Small intestine (tissue), 16 donors: ENCODE measurements at places on chromosomes 16 and 17. TPM values are rescaled to one million over a fixed set of nuclear protein-coding genes. Genes with fewer than 3 reads are reported as not detected.

GRCh38 chr16:3645504-3646347 lies 8.8 kb upstream of the DNASE1 start:
- DNase-seq, result peak; percentile 76

DNA sequence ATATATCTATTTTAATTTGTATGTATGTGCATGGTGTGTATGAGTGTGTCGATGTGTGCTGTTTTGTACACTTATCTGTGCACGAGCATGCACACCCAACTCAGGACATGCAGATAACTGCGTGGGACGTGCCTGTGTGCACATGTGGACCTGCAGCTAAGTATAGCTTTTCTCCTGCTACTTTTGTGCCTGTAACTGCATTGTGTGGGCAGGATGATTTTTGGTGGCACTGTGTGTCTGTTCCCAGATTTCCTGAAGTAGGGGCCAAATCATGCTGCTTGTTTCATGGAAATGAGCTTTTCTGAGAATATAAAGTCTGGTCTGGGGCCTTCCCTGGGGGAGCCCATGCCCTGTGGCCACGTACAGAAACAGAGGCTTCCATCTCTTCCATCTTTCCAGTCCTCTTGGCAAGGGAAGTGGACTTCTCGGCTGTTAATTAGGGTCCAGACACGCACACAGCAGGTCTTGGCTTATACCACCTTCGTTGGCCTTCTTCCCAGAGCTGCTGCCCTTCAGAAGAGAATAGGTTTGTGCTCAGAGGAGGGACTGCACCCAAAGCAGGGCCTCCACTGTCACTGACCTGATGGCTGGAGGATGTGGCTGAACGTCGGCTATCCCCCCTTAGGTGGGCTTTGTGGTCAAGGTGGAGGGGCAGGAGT lies 30.2 kb downstream of the SPNS3 start:
- no peak for DNase-seq

GRCh38 chr16:58464916-58465731 lies 34.8 kb upstream of the NDRG4 start:
- DNase-seq, result no peak

DNA sequence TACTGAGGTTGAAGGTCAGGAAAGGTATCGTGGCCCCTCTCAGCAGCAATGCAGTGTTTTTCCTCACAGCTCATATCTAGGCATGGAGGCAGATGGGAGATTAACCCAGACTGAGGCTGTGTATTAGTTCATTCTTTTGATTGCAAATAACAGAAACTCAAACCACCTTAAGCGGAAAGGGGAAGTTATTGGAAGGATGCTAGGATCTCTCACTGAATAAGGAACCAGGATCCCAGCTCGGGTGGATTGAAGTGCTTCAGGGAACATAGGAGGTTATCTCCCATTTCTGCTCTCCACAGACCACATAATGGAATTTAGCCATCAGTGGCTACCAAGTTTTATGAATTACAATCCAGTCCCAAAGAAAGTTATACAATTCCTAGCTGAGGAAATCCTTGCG lies 8.2 kb downstream of the ZNF689 start:
- no peak for DNase-seq

- DNase-seq, result no peak
These were observed 274.9 kb upstream of the CCL2 start for GRCh38 chr17:33980193-33980592.

GRCh38 chr16:49504626-49505025 lies 131.0 kb downstream of the C16orf78 start:
- DNase-seq, result no peak

- no peak for DNase-seq
These were observed 41.9 kb upstream of the ATP2A3 start for GRCh38 chr17:4006165-4006589.

DNA sequence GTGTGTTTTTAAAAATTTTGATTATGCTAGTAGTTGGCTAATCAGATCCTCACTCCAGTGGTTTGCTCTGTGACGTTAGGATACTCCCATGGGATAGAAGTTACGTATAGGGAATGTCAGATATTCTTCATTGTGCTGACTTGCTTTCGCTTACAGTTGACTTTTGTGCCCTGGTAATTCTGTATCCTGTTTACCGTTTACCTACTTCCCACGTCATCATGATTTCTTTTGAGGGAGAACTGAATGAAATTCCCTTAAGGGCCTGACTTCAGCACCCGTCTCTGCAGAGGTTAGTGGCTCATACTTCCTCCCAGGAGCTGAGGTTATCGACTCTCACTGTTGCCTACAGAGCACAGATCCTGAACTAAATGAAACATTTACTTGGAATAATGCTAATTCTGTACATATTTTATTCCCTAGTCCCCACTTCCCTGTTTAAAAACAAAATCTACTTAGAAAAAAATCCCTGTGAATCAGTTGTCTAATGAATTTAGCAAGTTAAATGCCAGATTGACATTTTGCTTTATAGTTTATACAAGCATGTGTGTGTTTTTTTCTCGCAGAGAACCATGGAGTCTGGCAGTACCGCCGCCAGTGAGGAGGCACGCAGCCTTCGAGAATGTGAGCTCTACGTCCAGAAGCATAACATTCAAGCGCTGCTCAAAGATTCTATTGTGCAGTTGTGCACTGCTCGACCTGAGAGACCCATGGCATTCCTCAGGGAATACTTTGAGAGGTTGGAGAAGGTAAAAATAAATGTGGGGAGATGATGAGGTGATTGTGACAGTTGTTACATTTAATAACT lies 2.8 kb downstream of the PRKAR1A start:
- DNase-seq, result no peak

DNA sequence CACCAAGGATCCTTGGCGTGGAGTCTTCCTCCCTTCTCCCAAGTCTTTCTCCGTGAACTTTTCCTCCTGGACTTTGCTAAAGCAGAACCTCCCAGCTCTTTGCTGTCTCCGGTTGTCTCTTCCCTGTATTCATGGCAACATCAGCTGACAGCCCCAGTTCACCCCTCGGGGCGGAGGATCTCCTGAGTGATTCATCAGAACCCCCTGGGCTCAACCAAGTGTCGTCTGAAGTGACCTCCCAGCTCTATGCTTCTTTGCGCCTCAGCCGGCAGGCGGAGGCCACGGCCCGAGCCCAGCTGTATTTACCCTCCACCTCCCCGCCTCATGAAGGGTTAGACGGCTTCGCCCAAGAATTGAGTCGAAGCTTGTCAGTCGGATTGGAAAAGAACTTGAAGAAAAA lies 943 bp downstream of the CNTROB start:
- peak; percentile 49 for DNase-seq

DNA sequence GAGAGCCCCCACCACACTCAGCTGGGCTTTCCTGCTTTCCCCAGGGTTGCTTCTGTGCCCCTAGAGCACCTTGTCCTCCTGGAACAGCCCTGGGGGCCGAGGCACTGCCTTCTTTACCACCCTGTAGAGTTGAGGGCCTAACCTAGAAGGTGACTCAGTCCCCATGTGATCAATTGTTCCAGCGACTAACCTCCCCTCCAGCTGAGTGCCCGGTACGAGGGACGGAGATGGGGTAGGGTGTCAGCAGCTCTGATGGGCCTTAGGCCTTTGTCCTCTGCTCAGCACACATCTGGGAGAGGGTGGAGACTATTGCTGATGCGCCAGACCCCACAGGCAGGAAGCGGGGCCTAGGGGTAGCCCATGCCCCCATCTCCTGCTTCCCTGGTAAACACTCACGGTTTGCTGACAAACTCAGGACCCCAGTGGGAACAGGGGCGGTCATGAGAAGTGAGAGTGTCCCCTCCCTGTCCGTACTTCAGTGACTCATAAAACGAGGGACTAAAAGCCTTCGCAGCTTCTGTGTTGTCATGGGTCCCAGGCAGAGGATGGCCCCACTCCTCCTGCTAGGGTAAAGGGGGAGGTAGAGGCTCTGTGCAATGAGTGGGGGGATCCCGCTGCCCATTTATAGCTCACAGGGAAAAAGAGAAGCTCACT lies 33.1 kb downstream of the NECAB2 start:
- DNase-seq, result no peak

DNA sequence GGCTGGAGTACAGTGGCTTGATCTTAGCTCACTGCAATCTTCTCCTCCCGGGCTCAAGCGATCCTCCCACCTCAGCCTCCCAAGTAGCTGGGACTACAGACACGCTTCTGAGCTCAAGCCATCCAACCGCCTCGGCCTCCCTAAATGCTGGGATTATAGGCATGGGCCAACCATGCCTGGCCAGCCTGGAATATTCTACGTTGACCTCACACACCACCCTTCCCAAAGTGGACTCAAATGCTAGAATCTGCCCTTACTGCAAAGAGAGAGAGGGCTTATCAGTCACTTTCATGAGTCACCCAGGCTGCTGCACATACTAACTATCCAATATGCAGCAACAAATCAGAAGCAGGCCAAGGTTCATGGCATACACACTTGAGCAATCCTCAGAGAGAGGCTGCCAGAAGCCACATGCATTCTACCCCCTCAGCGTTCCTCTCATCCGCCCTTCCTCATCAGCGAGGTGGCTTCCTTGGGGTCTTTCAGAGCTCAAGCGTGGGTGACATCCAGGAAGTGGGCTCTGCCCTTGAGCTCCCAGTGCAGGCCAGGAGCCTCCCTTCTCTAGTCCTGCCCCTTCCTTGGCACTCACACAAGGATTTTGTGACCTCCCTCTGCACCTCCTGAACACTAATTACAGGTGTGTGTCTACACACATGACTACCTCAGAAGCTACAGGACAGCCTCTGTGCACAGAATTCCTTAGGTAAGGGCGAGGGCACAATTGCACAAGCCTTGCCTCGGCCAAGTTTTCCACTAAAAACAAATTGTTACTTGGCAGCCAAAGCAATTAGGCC lies 24.8 kb upstream of the SIAH1 start:
- peak; percentile 97 for DNase-seq

GRCh38 chr16:57257455-57258070 lies 12.5 kb downstream of the ARL2BP start:
- no peak for DNase-seq

- no peak for DNase-seq
These were observed 12.4 kb downstream of the TRAF4 start for GRCh38 chr17:28756049-28756804.

- DNase-seq, result no peak
These were observed 732.5 kb downstream of the KCNJ2 start for GRCh38 chr17:70901870-70902269.

DNA sequence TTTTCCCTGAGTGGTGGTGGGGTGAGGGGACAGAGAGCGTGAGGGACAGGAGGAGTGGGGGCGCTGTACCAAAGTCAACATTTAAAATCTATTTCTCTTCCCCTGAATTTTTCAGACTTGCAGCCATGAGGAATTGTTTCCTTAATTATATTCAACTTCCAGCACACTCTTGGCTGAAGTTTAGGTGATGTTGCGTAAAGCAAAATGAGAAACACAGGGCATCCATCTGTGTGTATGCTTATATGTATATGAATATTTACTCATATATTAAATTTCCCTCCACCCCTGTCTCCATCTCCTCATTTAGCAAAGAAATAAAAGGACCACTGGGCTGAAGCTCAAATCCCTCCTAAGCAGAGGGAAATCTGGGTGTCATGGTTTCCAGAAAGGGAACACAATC lies 218.1 kb downstream of the XYLT1 start:
- no peak for DNase-seq

GRCh38 chr17:71461498-71462169 lies 659.2 kb upstream of the SOX9 start:
- DNase-seq, result no peak

GRCh38 chr16:12304861-12305596 lies 328.5 kb downstream of the SNX29 start:
- DNase-seq, result peak; percentile 36

DNA sequence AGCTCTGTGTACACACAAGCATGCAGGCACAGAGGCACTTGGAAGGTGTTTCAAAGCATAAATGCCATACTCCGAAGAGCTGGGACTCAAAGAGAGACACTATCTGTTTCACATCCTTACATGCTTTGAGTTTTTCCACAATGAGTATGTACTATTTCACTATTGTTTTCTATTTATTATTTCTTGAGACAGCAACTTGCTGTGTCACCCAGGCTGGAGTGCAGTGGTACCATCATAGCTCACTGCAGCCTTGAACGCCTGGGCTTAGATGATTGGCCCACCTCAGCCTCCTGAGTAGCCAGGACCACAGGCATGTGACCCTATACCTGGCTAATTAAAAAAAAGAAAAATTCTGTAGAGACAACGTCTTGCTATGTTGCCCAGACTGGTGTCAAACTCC lies 31.6 kb downstream of the CYB5D2 start:
- DNase-seq, result no peak

- no peak for DNase-seq
These were observed 13.2 kb downstream of the XYLT1 start for GRCh38 chr16:17457513-17457912.

- no peak for DNase-seq
These were observed 27.3 kb upstream of the RNPS1 start for GRCh38 chr16:2295056-2295798.

GRCh38 chr17:31431852-31432658 lies 40.6 kb downstream of the RAB11FIP4 start:
- no peak for DNase-seq

The EVI2A gene
- 1.3 TPM for polyA plus RNA-seq

The CLEC19A gene
- not detected for polyA plus RNA-seq

The TNFRSF17 gene
- polyA plus RNA-seq, result 19.7 TPM

The GDPD3 gene
- polyA plus RNA-seq, result 13.2 TPM

The DNAI2 gene
- polyA plus RNA-seq, result not detected

The ARL4D gene
- 0.45 TPM for polyA plus RNA-seq

The AP1G1 gene
- 21.4 TPM for polyA plus RNA-seq

The CEP95 gene
- polyA plus RNA-seq, result 17.1 TPM
